ENCODE measurements at places on chromosomes 11 and 22.

DNA sequence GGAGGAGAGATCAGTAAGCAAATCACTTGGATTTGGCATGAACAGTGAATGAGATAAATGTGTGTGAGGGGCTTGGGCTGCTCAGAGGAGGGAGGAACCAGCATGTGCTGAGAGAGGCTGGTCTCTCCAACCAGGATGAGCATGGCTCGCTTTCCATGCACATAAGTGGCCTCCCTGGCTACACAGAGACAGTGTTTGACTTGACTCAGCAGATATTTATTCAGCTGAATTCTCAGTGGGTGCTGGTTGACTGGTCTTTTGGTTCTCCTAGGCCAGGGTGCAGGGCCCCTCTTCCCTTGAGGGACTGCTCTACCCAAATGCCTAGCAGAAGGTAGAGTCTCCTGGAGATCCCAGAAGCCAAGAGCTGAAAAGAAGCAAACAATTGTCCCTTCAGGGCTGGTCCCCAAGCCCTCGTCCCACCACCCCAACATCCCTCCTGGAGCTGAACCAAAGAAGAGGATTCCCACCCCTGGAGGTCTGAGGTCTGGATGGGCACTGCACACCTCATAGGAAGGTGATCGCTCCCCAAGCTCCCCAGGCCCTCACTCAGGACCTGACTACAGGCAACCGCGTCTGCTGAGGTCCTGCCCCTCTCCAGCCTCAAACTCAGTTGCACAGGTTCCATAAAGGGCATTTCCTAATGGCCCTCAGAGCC, 3.3 kb upstream of the TRIM29 start:
- no peak for DNase-seq

DNA sequence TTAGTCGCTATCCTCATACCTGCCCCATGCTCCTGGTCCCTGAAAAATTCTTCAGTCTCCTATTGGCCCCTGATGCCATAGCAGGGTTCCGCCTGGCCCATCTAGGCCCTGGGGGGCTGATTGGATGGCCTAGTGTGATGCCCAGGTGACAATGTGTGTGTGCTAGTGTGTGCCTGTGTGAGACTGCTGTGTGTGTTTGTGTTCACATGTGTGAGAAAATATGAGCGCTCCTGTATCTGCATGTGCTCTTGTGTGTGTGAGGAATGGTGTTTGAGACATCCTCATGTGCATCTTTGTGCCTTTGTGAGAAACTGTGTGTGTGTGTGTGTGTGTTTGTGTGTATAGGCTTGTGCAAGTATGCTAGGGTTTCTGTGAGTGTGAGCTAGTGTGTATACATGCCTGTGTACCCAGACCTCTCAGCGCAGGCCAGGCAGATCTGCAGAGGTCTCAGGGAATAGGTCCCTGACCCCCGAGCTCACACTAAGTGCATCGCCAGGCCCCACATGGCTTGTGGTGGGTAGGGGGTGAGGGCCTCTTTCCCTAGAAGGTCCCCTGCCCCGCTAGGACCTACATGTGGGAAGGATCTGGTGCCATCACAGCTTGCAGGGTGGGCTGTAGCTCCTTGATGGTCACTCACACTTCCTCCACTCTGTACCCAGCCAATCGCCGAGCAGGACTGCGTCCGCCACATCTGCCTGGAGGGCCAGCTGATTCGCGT, 64.6 kb downstream of the OTOG start:
- DNase-seq = no peak

- DNase-seq = no peak
Measured at GRCh38 chr11:8826901-8827560, 84.0 kb upstream of the AKIP1 start.

- peak; percentile 86 for DNase-seq
Measured at GRCh38 chr11:120807414-120808150, 216.3 kb upstream of the TBCEL start.

DNA sequence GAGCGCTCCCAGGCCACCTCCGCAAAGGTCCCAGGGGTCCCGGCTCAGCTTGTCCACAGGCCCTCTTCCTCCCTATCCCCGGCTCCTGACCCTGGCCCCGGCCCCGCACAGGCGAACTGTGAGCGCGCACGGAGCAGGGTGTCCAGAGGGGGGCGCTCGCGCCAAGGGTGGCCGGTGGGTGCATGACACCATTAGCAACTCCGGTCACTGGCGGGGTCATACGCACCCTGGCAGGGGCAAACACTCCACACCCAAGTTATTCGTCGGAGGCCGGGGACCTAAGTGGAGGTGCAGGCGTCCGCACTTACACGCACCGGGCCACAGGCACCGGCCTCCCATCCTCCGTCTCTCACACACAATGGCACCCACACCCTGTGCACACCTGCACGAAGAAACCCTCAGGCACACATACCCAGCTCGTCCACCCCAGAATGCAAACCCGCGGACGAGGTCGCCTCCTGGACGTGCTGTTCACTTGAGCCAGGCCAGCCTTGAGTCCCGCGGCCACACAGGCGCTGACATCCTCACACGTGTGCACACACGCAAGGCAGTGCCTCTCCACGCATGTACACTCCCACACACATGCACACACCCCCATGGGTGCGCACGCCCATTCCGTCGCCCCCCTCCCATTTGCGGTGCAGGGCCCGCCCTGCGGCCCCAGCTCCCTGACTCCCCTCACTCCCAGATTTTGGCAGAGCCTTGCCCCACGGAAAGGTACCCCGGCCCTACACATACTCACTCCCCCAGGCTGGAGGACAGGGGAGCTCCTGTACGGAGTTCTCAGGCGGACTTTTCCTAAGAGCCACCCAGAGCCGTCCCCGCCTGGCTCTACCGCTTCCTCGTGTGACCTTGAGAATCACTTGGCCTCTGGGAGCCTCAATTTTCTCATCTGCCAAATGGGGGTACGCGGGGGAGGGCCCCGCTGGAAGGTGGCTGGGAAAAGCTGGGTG, at the start of gene RASGRP2:
Gene RASGRP2 (minus strand): TSS at position 552 of the 953 bp plus-strand sequence. CDS start 1,276 bp downstream, outside the sequence.
- no peak for DNase-seq

DNA sequence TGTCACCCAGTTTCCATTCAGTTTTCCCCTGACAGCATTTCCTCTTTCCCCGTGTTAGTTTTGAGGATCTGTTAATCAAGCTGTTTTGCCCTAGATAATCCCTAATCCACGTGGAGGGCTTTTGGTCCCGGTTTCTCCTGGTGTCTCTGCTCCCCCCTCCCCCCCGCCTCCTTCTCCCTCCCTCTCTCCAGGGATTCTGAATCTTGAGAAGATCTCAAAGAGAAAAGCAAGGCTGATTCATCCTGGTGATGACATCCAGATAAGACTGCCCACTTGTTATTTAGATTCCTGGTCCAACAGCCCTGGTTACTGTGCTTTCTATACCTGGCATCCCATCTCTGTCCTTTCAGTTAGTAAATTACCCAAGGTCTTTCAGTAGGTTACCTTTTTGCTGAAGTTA, 59.4 kb downstream of the KCNA4 start:
- DNase-seq = no peak

DNA sequence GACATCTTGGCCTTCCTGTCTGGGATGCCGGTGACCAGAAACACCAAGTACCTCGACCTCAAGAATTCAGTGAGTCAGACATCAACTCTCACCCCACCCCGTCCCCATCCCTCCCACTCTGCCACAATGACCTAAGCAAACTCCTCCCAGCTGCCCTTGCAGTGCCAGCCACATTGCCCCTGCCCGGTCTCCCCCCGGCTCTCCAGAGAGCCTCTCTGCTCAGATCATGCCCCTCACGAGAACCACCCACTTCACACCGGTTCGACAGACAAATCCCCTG, 23.6 kb upstream of the MYRF start:
- DNase-seq = peak; percentile 23
